Activated CD4-positive, alpha-beta T cell treated with anti-CD3 and anti-CD28 coated beads for 1 hour (primary cell): ENCODE measurements at places on chromosomes 3 and 15.

DNA sequence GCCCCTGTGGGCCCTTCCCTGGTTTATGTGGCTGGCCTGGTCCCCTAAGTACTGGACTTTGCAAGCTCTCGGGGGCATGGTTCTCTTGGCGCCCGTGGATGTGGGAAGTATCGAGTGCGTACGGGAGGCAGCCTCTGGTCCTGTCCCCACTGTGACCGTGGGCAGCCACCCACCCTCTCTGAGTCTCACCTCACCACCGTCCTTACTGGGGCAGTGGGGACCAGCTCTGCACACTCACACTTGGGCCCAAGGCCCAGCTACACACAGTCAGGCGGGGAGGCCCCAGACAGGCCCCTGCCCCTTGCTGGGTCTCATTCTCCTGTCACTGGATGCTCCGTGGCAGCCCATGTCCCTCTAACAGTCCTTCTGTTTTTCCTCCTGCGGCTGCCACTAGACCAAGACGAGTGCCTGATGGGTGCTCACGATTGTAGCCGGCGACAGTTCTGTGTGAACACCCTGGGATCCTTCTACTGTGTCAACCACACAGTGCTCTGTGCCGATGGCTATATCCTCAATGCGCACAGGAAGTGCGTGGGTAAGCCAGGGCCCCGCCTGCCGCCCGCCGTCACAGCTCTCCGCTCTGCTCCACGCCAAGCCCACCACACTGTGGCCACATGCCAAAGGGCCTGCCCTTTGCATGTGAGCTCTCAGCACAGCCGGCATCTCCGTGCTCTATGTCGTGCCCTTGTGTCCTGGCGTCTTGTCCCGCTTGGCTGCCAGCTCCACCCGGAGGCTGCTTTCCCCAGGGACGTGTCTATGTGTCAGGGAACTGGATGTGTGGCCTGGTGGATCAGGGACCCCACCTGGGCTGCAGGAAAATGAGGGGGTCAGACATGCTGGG lies 72.7 kb downstream of the FBLN2 start:
- no peak for DNase-seq

DNA sequence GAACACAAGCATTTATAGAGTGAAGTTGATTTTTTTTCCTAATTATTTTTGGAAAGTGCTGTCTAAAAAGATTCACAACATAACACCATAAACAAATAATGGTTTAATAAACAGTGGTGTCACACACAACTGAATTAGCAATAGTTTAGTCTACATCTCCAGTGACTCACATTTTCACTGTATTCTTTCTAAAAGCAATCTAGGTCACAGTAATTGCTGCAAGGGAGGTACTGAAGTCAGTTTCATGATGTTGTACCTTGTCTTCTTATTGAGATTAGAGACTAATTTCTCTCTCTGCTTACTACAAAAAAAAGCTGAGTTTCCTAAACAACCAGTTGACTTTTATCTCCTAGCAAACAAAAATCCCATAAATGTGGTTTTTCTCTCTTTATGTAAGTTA lies 29.6 kb downstream of the PLSCR4 start:
- DNase-seq = no peak

DNA sequence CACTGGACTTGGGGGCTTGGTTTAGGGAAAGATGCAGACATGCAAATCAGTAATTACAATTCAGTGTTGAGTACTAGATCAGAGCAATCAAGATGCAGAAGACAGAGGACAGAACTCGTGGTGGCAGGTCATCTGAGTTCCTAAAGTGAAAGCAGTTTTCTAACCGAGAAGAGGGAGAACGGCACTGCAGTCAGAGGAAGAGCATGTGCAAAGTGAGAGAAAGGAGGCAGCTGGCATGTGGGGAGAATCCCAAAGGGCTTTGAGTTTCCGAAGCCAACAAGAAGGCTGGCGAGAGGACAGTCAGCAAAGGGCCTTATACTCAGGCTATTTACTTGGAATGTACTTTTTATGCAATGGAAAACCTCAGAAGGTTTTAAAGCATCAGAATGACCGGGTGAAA lies 87.0 kb downstream of the ANP32A start:
- DNase-seq = no peak

- no peak for DNase-seq
Measured at GRCh38 chr3:151377768-151378385, 6.7 kb downstream of the P2RY12 start.

- no peak for DNase-seq
Measured at GRCh38 chr15:68298882-68299381, 21.4 kb downstream of the FEM1B start.

GRCh38 chr3:168939651-168940238 lies 723.8 kb downstream of the MECOM start:
- DNase-seq = no peak

GRCh38 chr15:51193526-51193925 lies 98.8 kb upstream of the TNFAIP8L3 start:
- no peak for DNase-seq

DNA sequence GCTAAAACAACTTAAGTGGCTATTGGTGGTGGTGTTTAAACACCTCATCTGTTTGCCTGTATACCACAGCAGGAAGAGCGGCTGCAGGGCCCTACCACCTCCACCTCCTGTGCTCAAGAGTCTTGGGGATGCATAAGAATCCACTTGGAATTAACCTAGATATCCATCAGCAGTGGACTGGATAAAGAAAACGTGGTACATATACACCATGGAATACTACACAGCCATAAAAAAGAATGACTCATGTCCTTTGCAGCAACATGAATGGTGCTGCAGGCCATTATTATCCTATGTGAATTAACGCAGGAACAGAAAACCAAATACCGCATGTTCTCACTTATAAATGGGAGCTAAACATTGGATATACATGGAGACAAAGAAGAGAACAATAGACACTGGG lies 76.8 kb downstream of the SETMAR start:
- DNase-seq = no peak

GRCh38 chr3:99246010-99246654 lies 344.6 kb upstream of the DCBLD2 start:
- no peak for DNase-seq

GRCh38 chr15:35362195-35362829 lies 183.7 kb downstream of the DPH6 start:
- DNase-seq = no peak

- no peak for DNase-seq
Measured at GRCh38 chr3:127753338-127753737, 69.0 kb downstream of the MGLL start.

GRCh38 chr15:62649793-62650420 lies 392.6 kb upstream of the TPM1 start:
- no peak for DNase-seq

DNA sequence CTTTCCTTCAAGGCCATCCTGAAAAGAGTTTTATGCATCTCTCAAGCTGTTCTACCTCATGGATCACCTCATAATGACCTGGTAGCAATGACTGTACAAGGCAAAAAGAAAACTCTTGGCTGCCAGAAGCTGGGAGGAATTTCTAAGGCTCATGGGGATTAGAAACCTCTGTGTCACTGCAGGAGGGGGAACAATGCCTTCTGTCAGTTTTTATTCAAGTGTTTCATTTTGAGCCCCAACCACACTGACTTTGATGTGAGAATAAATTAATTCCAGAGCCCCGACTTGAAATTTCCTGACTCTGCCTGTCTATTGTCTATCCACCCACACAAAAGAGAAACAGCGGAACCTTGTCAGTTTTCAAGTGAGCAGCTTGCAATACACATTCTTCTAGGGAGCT lies 58.7 kb upstream of the MRPL3 start:
- DNase-seq = no peak

DNA sequence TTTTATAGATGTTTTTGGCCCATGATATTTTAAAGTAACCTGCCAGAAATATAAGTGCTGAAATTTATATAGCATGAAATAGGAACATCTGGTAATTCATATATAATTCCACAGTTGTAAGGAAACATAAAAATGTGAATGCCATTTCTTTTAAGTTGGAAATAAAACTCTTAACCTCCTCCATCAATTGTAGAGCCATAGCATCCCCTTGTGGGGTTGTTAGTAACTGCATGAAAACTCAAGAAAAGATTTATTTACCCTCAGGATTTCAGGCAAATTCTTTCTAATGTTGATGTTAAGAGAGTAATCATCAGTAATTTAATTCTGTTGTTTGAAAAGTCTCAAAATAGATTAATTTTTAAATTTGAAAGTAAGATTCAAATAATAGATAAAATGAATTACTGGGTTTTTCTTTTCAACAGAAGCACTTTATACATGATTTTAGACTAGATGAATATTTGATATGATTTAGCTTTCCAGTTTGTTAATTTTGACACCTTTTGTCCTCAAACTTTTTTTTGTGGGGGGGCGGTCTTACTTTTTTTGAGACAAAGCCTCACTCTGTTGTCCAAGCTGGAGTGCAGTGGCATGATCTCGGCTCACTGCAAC lies 74.7 kb downstream of the RASA2 start:
- no peak for DNase-seq

DNA sequence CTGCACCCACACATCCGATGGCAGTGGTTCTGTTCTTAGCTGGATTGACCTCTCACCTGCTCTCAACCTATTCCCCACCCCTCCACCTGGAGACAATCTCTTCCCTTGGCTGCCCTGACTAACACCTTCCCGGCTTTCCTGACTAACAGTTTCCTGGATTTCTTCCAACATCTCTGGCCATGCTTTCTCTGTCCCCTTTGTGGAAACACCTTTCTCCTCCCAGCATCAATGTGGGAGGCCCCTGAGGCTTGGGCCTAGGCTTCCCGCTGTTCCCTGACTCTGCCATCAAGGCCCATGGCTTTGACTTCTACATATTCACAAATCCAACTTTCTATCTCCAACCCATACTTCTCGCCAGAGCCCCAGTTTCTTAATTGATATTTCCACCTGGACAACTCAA lies 142.8 kb upstream of the ATP2B2 start:
- DNase-seq = no peak

- no peak for DNase-seq
Measured at GRCh38 chr3:20488151-20488550, 302.1 kb upstream of the SGO1 start.

DNA sequence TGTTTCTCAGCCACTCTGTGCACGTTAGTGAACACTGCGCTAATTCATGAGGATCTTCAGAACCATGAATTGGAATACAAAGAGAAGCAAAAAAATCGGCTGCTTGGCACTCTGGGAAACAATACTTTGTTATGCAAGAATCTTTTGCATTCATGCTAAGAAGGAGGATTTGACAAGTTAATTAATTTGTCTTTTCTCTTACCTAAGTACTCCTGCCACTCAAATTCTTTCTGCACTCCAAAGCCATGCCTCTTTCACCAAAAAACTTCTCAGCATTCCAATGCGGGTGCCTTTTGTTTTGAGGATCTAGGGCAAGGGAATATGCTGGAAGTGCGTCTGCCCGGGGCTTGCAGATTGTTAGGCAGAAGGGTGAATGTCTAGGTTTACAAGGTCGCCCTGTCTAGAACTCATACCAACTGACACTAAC lies 11.3 kb upstream of the KAT2B start:
- no peak for DNase-seq

DNA sequence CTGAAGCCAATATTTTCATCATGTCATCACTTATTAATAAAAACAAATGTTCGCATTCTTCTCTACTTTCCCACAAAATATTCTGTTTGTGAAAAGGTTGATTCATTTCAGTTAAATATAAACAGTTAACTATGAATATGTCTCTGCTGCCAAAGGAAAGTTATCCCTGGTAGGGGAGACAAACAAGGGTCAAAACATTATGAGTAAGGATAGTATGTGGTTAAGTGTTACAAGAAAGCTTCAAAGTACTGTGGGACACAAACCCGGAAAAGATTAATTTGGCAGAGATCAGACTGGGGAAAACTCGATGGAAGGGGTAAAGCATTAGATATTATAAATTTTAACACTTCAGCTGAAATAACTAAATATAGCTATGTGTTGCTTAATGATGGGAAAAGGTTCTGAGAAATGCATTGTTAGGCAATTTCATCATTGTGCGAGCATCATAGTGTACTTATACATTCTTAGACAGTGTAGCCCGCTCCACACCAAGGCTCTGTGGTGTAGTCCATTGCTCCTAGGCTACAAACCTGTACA lies 436.5 kb upstream of the TBL1XR1 start:
- no peak for DNase-seq

GRCh38 chr3:194685065-194685717 lies 492 bp upstream of the FAM43A start:
- no peak for DNase-seq

DNA sequence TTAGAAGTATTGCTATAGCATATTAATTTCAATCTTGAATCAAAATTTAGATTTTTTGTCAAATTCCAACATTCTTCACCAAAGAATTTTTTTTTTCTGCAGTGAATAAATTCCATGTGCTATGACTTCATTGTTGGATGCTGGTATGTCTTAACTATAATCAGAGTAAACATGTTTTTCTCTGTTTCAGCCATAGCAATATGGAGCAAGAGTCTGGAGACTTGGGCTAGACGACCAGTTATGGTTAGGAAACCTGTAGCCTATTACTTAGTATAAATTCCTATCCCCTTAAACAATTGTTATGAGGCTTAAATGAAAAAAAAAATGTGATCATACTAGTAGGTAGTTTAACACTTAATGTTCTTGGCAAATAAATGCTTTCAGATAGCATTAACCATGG lies 431.9 kb upstream of the FRG2C start:
- DNase-seq = no peak

- DNase-seq = no peak
Measured at GRCh38 chr15:34370129-34370528, 3.1 kb upstream of the LPCAT4 start.

- DNase-seq = no peak
Measured at GRCh38 chr3:167728176-167728575, 6.5 kb downstream of the PDCD10 start.

DNA sequence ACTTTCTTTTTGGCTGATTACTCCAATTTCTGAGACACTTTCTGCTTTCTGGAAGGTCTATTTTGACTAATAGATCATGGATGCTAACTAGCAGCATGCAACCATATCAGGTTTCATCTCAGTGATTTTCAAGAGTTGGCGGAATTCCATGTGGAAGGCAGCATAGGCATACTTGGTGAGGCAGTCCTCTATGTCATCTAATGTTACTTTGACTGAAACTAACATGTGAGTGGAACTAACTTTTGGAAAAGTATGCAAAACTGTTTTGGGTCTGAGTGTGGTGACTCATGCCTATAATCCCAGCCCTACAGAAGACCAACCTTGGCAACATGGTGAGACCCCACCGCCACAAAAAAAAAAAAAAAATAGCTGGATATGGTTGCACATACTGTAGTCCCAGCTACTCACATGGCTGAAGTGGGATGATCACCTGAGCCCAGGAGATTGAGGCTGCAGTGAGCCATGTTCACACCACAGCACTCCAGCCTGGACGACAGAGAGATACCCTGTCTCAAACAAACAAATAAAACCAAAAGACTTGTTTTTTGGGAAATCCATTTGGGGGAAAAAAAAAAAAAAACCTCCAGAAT lies 1033.7 kb downstream of the ROBO1 start:
- no peak for DNase-seq
